ENCODE measurements at places on chromosomes 16 and 17.
A peak's percentile ranks its signal among the peaks of the same experiment; 100 is the strongest.

DNA sequence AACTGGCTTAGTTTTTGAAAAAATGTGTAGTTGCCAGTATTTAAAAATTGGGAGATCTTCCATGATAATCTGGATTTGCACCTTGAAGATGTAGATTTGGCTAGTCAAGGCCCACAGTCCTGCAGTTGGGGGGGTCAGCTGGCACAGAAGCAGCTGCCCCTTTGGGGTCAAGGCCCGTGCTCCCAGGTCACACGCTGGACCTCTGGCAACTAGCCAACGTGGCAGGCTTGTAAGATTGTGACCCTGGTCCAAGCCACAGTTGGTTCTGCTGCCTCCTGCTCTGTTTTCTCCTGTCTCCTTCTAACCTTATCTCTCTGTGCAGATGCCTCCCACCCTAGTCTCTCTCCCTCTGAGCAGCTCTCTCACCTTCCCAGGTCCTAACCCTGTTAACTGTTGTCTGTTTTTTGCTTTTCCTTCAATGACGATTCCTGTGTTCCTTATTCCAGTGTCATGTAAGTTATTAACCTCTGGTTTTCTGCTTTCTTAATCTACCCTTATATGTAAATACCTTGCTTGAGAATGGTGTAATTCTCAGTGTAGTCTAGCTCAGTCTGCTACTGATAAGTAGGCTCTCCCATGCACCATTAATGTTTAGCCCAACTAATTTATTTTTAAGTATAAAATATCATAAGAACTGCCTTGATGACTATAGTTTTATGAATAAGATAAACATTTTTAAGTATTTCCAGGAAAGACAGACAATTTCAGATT, 27.9 kb downstream of the CLEC16A start:
- DNase-seq, result no peak

- no peak for DNase-seq
Measured at GRCh38 chr16:9365370-9365728, 273.9 kb downstream of the HAPSTR1 start.

DNA sequence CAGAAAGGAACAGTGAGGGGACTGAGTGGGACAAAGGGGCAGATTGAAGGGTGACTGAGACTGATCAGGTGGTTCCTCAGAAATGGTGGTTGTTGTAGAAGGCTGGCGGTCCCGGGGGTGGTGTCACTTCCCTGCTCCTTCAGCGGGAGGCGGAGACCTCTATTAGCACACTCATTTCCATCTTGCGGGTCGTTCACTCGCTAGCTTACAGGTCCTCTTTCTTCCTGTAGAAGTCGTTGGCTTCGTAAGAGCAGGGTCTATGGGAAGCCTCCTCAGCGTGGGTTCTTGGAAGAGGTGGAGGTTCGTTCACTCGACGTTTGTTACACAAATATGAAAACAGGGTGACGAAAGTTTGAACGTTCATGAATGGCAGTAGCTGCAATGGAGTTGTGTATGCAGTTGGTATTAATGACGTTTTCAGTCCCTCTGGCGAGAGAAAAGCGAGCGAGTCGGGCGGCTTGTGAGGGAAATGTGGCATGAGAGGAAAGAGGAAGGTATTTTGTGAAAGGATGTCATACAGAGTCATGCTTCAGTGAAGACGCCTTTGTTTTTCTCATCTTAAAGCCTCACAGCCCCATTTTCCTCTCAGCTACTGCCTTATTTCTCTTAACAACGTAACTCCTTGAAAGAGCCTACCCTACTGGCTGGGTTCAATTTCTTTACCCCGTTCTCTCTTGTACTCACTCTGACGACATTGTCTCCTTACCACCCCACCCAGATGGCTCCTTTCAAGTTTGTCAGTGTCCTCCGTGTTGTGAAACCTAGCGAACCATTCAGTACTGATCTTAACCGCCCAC, 667 bp downstream of the EFCAB13 start:
- peak; percentile 41 for DNase-seq

- DNase-seq, result peak; percentile 36
Measured at GRCh38 chr17:80359422-80360110, 55.4 kb upstream of the ENDOV start.

DNA sequence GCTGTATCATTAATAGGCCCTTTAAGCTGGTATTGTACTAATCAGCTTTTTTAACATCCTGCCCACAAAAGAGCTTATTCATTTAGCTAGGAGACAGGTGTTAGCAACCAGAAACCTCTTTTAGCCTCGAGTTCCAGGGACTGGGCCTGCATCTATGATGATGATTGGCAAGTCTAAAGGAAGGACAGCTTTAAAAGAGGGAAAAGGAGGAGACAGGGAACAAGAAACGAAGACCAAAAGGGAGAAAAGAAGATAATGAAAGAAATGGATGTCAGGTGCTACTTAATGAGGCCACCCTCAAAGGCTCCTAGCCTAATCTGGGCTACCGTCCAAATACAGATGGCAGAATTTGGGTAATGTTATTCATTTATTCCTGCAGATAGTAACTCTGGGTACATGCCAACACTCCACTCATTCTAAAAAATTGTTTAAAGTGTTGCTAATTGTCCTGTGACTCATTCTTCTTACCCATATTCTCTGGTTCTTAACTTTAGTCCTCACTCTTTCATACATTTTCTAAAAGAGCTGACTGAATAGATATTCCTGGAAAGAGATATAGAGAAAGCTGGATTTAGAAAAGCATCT, 18.7 kb upstream of the RFFL start:
- DNase-seq, result peak; percentile 66

All from iris pigment epithelial cell (primary cell).